ENCODE measurements at places on chromosomes 6 and 20.

DNA sequence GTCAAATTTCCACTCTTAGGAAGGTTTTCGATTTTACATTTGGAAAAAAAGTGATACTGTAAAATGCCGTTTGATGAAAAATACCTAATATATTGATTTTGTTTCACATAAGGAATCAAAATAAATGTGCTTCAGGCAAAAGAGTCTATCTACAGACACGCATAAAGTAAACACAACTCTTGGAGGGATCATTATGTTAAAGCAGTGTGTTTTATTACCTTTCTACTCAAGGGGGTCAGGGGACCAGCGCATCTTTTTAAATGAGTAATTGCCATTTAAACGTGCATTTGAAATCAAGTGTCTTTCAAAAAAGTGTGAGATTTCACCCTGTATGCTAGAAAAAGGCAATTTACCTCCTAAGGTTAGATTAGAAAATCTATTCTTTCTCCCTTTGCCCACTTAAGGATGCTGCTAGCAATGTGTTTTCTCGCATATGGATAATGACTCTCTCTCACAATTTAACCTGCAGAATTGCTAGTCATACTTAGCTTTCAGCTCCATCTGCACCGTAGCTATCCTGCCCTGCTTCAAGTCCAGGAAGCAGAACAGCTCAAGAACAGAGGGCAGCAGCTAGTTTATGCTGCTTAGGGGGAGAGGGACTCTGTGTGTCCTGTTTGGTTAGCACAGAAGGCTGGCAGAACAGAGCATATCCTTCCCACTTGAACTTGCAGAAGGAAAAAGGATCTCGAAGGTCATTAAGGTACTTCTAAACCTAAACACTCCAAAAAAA, 35.0 kb downstream of the NKAIN2 start:
- no peak for DNase-seq

GRCh38 chr20:47269309-47270165, 87.0 kb downstream of the ZMYND8 start:
- DNase-seq: no peak

DNA sequence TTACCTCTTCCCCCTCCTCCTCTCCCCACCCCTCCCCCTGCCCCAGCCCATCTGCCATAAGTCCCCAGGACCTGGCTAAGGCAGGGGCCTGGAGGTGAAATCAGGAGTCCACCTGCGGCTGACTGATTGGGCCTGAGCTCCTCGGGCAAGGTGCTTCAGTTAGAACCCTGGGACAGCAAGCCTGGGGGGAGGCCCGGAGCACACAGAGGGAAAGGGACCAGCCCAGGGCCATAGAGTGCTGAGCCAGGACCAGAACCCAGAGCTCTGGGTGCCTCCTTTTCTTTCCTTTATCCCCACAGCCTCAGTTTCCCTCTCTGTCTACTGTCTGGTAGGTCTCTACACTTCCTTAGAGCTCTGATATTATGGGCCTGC, 35.7 kb upstream of the VEGFA start:
- DNase-seq: no peak

- DNase-seq: no peak
Measured at GRCh38 chr6:5753209-5753608, 253.5 kb downstream of the NRN1 start.

GRCh38 chr6:169808608-169808967, 57.2 kb downstream of the ERMARD start:
- DNase-seq: no peak

- DNase-seq: no peak
Measured at GRCh38 chr6:144660561-144661115, 375.5 kb downstream of the UTRN start.

Data from HepG2 (cell line).